ENCODE measurements at places on chromosomes 6 and 20.

- DNase-seq: no peak
Measured at GRCh38 chr20:8862092-8862491, 206.8 kb upstream of the PLCB4 start.

DNA sequence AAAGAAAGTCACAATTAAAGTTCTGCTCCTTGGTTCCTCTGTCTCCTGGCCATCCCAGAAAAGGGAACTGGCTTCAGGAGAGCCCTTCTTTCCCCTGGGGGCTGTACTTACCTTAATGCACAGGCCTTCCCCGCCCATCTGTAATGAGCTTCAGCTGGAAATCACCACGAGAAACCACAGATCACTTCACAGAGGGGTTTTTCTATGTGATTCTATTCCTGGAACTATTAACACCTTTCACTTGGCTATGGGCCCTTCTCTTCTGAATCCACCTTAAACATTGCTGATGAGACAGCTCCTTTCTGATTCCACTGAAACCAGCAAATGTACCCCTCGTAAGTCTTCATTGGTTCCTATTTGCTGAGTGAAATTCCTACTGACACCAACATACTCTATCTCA is 80.7 kb downstream of the FOXF2 start:
- no peak for DNase-seq

DNA sequence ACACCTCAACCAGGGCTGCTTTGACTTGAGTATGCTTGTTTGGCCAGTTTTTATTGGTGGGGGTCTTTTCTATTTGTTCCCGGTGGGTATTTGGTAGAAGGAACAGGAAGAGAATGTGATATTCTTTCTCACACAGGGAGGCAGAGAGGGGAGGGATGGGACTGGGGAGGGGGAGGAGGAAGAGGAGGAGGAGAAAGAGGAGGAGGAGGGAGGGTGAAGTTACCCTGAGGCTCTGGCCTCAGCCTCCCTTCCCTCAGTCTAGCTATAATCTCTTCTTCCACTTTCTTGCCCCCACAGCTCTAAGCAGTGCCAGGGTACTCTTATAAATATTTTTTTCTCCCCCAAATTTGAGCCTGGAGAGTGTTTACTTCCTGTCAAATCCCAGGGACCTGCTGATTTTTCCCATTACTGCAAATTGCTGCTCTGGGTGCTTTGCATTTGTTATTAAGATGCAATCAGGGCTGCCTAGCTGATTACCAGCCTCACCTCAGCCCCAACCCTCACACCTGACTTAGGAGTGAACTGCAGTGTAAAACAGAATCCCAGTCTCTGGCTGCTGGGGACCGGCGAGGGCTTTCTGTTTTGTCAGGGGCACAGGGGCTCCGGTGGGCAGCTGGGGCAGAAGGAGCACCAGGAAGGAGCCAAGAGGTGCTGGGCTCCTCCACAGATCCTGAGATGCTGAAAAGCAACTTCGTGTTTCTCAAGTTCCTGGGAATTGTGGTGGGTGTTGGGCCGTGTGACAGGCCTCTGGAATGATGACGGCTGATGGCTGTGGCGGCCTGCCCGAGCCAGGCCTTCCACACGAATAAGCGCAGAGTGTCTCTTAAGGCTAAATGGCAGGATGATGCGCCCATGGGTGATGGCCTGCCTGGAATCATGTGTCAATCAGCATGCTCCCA is 141.4 kb downstream of the CD83 start:
- DNase-seq: no peak

DNA sequence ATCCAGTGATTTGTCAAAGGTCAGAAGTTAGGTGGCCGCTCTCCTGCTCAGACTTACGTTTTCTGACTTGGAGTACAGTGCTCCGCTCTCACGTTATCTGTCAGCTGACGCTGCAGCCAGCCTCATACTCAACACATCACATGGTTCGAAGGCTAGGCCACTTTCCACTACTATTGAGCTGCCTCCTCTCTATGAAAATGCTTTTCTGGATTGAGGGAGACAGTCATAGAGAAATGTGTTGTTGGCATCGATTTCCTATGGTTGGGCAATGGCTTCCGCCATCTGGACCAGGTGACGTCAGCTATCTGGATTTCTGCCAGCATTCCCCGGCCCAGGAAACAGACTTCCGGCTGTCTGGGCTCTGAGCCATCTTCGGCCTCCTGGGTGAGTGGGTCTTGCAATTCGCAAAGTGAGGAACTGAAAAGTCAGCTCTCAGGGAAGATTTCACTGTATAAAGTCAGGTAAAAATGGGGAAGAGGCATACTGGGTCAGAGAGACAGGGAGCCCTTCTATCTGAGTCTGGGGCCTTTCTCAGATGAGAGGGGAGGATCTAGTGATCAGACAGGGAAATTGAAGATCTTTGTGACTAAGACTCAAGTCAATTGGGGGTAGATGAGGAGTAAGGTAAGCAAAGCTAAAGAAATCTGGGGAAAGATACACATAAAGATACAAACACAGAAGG is 37.5 kb upstream of the IER3 start:
- no peak for DNase-seq

DNA sequence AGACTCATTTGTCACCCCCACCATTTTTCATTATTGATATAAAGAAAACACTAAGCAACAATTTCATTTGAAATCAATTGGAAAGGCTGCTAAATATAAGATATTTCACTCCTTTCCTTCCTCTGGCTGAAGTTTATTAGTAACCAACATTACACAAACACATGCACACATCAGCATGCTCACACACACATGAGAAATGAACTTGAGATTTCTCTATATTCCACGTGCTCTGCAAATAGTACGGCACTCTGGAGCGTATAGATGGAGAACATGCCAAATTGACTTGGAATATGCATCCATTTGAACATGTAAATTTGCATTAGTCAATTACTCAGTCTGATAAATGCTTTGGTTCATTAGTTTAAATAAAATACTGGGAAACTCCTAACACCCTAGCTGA is 37.1 kb upstream of the F13A1 start:
- no peak for DNase-seq

DNA sequence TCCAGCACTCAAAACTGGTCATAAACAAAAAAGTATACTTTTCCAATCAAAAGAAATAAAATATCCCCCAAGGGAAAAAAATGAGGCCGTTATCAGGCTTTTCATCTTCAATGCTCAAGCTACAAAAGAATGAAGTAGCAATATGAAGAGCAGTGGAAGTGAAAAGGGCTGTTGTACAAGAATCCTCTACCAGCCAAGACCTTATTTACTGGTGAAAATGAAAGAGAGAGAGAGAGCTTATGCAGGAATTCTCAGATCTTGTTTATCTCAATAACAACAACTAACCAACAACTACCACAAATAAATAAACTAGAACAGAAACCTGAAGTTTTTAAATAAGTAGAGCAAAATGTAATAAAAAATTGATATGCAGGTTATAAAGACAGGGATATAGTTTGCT is 400.6 kb downstream of the HDGFL1 start:
- no peak for DNase-seq

All from activated CD8-positive, alpha-beta memory T cell treated with anti-CD3 and anti-CD28 coated beads for 1 hour (primary cell).